NCI-H1436 treated with DMSO at 0.1 percent for 48 hours (cell line): ENCODE measurements at places on chromosomes 1 and 21.

- no peak for DNase-seq
Observed at GRCh38 chr1:101587741-101588140, 350.9 kb downstream of the S1PR1 start.

DNA sequence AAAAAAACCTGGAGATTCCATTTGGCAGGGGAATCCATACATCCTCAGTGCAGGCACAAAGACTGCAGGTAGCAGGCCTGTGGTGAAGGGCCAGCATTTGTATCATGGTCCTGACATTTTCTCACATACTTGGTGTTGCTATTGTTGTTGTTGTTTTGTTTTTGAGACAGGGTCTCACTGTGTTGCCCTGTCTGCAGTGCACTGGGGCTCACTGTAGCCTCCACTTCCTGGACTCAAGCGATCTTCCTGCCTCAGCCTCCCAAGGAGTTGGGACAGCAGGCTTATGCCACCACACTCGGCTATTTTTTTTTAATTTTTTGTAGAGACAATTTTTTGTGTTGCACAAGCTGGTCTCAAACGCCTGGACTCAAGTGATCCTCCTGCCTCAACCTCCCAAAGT, 140.8 kb upstream of the ZNF644 start:
- no peak for DNase-seq

- no peak for DNase-seq
Observed at GRCh38 chr1:163161841-163162240, 40.9 kb downstream of the RGS5 start.

- DNase-seq, result no peak
Observed at GRCh38 chr1:41789661-41790330, 128.9 kb downstream of the HIVEP3 start.

DNA sequence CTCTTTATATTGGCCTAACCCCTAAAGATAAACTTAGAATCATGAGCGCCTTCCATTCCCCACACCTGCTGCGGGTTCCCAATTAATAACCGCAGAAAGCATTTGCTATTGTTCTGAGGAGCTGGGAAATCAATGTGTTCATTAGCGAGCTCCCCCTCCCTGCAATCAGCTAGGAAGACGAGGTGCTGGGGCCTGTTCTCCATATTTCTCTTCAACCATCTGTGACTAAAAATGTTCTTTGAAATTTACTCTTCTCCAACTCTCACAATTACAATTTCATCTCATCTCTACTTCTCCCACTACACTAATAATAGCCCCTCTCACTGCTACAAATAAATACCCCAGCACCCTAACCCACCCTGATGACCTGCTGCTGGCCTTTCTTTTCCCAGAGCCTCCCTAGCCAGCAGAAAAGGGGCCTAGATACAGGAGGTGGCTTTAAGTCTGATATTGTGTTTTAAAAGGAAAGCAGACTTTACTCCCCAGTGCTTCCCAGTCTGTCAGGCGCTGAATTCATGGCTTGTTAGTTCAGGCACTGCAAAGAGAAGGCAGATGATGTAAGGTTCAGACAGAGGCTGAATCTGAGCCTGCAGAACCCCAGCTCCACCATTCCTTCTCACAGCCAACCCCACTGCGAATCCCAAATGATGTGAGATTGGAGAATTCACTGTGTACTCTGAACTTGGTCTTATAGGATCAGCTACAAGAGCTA, 477.5 kb upstream of the DAB1 start:
- DNase-seq, result no peak

- no peak for DNase-seq
Observed at GRCh38 chr1:24009406-24009805, 29.3 kb upstream of the SRSF10 start.

- no peak for DNase-seq
Observed at GRCh38 chr1:201456499-201457309, 12.3 kb downstream of the PHLDA3 start.

DNA sequence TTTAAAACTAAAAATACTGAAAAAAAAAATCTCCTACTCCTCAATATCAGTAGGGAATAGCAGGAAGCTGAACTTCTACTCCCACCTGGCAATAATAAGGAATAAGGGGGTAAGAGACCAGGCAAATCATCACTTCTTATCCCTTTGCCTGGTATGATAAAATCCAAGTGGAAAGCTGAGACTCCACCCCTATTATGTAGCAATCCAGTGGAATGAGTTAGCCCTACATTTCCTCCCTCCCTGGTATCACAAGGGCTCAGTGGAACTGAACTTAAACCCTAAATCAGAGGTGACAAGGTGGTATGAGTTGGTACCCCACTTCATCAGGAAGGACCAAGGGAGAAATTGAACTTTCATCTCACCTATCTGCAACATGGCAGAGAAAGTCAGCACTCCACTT, 25.7 kb downstream of the TRIM33 start:
- DNase-seq, result no peak
